ENCODE measurements at places on chromosomes 7 and 10.

DNA sequence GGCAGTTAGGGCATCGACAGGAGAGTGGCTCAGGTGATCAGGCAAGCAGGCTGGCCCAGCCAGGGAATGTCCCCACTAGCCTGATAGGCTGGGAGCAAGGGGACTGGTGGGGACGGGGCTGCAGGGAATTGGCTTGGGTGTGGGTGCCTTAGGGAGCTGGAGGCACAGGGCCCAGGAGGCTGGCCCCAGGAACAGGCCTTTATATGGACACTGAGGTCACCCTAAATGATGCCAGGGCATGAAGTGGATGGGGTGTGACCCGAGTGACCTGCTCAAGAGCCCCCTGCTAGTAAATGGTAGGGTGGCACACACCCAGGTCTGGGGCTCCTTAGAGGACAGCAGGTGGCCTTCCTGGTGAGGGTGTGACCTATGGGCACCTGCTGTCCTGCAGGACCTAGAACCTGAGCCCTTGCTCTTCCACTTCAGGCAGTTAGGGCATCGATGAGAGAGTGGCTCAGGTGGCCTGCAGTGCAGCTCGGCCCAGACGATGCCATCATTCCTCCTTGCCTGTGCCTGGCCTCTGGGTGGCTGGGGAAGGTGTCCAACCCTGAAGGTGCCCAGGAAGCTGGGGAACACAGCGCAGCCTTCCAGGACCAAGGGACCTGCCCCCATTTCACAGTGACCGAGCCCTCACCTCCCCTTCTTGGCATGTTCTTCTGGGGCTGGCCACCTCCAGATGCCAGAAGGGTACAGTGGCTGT lies 51.7 kb upstream of the LEP start:
- no peak for DNase-seq

- DNase-seq, result no peak
These were observed at the start of gene HIP1 for GRCh38 chr7:75738604-75738974. Gene HIP1, minus strand, starts transcription at chr7:75738941. Its CDS starts 21 bp downstream, at chr7:75738920.

GRCh38 chr10:112907893-112908292 lies 42.2 kb upstream of the TCF7L2 start:
- DNase-seq, result no peak

DNA sequence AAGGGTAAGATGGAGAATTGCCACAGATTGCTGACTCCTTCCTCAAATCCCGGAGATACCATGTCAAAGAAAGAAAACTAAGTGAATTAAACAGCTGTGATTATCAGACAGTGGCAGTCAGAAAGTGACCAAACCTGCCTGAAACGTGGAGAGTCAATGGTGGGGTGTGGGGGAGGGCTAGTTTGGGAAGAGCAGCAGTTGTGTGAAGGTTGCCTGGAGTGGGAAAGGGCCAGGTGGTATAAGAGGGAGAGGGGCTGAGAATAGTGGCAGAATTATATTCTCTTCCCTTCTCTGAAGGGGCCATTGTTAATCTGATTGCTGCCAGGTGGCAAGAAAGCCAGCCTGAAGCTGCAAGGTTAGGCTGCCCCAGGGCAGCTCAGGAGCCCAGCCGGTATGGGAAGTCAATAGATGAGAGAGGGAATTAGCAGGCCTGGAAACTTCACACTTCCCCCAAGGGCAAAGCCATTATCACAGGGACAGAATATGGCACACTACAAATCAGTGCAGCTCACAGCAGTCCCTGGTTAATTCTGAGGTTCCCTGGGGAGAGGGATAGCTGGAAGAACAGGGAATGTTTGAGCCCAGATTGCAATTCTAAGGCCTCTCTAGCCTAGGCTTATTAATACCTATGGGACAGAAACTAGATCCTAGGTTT lies 83.9 kb upstream of the ITGB1 start:
- no peak for DNase-seq

DNA sequence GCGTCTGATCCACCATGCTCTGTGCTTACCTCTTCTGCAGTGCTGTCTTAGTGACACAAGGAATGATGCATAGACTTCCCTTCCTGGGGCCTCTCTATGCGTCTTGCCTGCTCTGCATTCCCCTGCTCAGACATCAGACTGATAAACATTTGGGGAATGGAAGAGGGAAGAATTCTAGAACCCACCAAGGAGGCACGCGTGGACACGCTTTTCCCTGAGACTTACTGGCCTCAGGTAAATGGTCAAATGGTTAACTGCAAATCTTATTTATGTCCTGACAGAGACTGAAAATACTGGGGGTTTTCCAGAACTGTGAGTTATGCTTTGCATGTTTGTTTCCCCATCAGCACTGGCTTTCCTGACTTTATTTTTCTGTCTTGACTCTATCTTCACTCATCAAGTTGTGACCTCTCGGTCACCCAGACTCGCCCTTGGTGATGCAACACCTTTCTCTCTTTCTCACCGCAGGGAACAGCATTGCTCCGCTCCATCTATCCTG lies 285.9 kb upstream of the FZD8 start:
- no peak for DNase-seq

- no peak for DNase-seq
These were observed 45.1 kb downstream of the POU6F2 start for GRCh38 chr7:39022796-39023195.

DNA sequence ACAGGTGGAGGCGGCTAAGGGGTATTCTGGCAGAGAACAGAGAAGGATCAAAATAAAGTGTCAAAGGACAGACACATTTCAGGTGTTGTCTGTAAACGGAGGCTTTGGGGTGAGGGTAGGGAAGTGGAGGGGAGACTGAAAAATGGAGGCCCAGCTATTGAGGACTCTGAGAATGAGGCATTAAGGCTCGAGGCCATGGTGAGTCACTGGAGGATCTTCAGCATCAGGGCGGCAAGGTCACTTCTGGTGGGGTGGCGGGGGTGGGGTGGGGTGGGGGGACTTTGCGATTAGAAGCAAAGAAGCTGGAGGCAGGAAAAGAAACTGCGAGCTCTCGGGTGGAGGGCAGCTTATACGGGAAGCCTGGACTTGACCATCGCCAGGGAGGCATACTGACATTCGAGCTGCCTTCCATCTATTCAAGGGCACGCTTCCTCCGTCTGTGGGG lies 58.4 kb upstream of the PCGF5 start:
- no peak for DNase-seq

Data from cortex of kidney (tissue), 1 donor.